ENCODE measurements at places on chromosomes 2 and 18. TPM values are rescaled to one million over a fixed set of nuclear protein-coding genes. Genes with fewer than 3 reads are reported as not detected.

ZNF396 gene
- total RNA-seq: 3.9 TPM

VWC2L gene
- 0.35 TPM for total RNA-seq

SLC23A3 gene
- 6.9 TPM for total RNA-seq

TMEM178A gene
- total RNA-seq: 40.5 TPM

SCN2A gene
- total RNA-seq: 2.7 TPM

SIX2 gene
- 10.7 TPM for total RNA-seq

SDC1 gene
- total RNA-seq: 38.7 TPM

REG3G gene
- total RNA-seq: not detected

SLC14A1 gene
- 14.9 TPM for total RNA-seq

VSNL1 gene
- total RNA-seq: 3.3 TPM
